ENCODE measurements at places on chromosomes 6 and 20.

DNA sequence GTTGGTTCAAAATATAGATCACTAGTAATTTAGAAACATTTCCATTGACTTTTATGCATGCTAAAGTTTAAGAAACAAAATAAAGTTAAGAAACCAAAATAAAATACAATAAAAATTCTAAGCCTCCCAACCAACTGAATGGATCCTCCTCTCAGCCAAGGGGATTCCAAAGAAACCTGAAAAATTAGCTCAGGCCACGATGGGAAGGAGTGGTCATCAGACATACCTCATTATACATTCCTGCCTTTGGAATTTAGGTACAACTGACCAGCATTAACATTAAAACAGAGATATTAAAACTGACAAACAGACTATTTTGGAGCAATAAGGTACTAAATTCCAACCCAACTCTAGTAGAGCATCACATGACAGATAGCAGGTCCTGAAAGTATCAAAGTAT lies 275.2 kb downstream of the PKHD1 start:
- DNase-seq = no peak

GRCh38 chr6:96478695-96479094 lies 42.9 kb upstream of the UFL1 start:
- DNase-seq = no peak

DNA sequence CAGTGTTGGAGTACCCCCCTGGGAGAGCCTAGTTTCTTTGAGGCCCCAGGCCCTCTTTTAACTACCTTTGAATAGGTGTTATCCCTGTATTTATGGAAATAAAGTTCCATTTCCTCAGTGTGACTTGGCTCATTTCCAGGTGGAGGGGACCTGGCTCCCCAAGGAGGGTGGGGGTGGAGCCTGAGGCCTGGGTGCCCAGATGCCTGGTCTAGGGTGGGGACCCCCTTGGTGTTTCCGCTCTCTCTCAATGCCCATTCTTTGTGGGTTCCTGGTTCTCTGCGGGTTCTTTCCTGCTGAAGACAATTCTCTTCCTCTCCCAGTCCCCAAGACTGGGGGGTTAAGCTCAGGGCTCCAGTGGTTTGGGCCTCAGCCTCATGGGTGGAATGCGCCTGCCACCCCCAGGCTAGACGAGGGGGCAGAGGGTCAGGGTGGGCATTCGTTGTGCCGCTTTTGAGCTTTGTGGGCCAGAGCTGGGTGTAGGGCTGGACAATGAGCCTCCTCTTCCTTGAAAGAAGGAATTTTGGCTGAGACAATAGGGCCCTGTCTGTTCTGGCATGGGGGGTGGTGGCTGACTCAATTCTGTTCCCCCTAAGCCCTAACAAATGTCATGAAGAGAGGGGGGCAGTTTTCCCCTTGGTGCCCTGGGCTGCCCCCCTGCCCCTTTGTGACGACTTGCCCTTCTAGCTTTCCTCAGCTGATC lies 686 bp upstream of the EGFL8 start:
- no peak for DNase-seq

DNA sequence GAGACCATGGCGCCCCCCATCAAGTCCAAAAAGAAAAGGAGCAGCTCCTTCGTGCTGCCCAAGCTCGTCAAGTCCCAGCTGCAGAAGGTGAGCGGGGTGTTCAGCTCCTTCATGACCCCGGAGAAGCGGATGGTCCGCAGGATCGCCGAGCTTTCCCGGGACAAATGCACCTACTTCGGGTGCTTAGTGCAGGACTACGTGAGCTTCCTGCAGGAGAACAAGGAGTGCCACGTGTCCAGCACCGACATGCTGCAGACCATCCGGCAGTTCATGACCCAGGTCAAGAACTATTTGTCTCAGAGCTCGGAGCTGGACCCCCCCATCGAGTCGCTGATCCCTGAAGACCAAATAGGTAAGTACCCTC lies 41.7 kb upstream of the NAA20 start:
- no peak for DNase-seq

DNA sequence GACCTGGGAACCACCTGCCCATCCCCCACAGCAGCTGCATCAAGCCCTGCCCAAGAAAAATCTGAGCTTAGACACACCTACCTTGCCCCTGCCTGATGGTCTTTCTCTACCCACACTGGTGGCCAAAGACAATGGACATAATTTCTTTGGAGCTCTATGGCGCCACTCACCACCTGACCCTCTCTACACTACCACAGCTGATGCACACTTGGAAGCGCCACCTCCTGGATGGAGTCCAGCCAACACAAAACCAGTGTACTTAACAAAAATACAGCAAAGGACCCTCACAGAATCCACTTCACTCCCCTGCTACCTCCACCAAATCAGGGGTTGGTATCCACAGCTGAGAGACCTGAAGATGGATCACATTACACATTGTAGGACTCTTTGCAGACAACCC lies 39.7 kb upstream of the CLVS2 start:
- no peak for DNase-seq

DNA sequence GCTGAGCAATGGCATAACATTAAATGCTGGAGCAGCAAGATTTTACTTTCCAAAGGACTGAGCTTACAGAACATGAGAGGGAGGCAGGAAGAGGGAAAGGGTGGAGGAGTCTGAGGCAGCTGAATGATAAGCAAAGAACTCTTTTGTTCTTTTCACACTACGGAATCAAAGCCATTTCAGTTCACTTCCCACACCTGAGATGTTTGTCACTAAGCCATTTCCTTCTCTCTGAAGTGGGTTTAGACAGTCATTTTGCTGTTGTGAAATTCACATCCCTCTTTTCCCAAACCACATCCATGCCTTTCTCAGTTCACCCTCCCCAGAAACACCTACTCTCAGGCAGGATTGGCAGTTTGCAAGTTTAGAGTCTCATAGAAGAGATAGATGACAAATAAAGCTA lies 267.9 kb downstream of the ADGRG6 start:
- DNase-seq = no peak

DNA sequence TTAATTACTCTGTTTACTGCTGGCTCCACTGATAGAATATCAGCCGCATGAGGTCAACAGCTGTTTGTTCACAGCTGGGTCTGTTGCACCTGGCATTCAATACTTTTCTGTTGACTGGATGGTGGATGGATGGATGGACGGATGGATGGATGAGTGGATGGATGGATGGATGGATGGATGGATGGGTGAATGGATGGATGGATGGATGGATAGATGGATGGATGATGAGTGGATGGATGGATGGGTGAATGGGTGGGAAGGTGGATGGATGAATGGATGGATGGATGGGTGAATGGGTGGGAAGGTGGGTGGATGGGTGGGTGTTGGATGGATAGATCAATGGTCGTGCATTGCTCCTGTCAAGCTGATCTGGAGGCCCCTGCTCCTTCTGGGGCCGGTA lies 422.2 kb upstream of the SULF2 start:
- no peak for DNase-seq

DNA sequence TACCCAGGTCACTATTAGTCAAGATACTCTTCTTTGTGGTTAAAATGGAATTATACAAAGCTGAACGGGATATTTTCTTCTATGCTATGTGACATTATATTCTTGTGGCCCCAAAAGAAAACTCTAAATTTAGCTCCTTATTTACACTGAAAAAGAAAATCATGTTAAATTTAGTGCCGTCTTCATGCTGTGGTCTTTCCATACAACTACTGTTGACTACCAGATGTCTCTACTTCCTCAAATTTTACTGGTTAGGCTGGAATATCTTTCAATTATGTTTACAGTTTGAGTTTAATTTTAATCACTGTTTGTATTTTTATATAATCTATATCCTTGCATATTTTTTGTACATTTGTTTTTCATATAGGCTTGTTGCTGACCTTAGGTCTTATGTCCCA lies 95.6 kb upstream of the FOXO3 start:
- DNase-seq = no peak

Data from stimulated activated effector memory CD8-positive, alpha-beta T cell treated with anti-CD3 and anti-CD28 coated beads, Interleukin-12 subunit alpha, Interleukin-12 subunit beta, amount 100 ng/mL, for 72 hours (primary cell).